ENCODE measurements at places on chromosomes 1 and 21.
A peak's percentile ranks its signal among the peaks of the same experiment; 100 is the strongest.

DNA sequence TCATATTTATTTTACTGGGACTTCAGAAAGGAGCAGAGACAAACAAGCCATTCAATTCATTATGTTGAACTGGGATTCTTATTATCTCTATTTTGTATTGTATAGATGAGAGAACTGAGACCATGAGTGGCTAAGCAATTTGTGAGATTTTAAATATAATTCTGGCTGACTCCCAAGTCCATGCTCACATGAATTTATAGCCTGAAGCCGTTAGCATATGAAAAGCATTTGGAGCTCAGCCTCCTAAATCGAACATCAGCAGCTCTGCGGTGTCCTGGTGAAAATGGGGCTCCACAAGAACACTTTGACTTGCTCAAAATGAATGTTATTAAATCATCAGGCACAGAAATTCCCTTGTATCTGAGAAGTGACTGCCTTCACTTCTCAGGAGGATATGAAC, 96.8 kb upstream of the DPT start:
- no peak for DNase-seq

DNA sequence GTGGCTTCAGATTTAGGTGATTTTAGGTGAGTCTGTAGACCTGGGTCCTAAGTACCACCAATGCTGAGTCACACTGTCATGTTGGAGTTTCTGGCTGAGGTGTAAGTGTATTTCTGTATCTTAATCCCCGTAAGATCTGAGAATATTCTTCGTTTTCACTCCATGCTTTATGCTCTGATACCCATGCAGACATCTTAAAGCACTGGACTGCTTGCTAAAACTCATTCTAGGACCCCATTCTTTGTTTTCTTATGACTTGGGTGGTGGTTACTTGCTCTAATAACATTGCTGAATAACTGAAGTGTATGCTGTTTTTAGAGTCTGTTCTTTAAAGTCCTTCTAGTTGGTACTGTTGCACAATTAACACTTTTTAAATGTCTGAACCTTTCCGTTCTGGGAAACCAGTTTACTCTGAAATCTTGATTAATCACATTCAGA, 36.6 kb downstream of the CDC42 start:
- no peak for DNase-seq

DNA sequence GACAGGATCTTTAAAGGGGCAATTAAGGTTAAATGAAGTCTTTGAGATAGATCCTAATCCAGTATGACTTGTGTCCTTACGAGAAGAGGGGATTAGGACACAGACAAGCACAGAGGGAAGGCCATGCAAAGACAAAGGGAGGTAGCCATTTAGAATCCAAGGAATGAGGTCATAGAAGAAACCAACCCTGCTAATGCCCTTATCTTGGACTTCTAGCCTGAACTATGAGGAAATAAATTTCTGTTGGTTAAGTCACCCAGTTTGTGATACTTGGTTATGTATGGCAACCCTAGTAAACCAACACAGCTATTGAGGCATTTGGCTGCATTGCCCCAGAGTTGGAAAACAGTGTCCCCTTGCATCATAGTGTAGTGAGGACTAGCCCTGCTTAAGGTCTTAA, 121.3 kb downstream of the MAST2 start:
- peak; percentile 34 for DNase-seq

DNA sequence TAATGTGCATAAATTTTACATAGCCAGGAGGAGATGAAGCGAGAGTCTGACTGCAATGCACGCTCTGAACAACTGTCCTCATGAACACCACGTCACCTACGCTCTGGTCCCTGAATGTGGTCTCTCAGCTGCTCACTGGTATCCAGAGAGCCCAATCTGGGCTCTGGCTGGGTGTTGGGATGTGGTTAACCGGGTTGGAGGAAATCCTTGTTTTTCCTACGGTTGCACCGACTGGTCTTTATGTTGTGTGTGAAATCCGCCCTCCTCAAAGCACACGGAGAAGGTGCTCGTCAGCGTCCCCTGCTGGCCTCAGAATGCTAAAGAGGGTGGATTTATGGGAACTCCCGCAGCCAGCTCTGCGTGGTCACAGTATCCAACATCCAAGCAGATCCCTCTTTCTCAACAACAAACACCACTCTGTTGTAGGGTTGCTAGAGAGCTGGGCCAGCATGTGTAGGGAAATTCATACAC, 51.8 kb upstream of the FAM89A start:
- peak; percentile 51 for DNase-seq

DNA sequence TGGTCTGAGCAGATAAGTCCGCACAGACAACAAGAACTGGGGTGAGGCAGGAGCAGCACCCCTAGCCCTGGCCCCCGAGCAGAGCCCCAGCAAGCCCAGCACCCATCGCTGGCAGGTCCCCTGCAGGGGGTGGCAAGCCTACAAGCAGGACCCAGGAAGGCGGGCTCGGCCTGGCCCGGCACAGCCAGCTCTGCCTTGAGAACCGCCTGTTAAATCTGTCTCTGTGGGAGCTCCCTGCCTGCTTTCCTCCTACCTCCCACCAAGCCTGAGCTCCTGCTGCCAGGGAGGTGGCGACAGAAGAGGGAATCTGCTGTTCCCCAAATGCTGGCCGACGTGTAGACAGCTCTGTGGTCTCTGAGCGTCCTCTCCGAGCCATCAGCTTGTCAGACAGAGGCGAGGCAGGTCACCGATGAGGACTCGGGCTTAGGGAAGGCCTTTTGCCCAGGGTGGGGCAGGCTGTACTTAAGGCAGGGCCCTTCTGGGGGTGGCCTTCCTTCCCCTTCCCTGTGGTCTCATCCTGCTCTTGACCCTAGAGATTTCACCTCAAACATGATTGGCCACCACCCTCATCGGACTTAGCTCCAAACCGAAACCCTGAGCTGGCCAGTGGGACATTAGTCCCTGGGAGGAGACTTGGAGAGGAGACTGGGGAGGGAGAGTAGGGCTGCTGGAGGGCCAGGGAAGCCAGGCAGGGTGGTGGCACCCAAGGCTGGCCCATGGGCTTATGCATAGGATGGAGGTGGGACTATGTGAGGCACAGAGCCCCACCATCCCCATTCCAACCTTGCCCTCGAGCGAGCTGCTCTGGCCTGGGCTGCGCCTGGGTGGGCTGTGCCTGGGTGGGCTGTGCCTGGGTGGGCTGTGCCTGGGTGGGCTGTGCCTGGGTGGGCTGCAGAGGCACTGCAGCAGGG, 7.7 kb downstream of the SELENON start:
- no peak for DNase-seq

DNA sequence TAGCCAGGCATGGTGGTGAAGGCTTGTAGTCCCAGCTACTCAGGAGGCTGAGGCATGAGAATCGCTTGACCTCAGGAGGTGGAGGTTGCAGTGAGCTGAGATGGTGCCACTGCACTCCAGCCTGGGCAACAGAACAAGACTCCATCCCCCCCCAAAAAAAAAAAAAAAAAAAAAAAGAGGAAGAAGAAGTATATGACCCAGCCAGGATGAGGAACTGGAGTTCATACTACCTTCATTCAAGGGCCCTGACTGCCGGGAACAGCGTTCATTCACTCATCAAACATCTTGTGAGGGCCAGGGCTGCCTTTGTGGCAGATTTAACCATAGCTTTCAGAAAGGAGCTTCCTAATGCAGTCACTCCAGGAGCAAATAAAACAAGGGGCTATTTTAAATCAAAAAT, 127.6 kb downstream of the MRPS6 start:
- DNase-seq, result no peak

DNA sequence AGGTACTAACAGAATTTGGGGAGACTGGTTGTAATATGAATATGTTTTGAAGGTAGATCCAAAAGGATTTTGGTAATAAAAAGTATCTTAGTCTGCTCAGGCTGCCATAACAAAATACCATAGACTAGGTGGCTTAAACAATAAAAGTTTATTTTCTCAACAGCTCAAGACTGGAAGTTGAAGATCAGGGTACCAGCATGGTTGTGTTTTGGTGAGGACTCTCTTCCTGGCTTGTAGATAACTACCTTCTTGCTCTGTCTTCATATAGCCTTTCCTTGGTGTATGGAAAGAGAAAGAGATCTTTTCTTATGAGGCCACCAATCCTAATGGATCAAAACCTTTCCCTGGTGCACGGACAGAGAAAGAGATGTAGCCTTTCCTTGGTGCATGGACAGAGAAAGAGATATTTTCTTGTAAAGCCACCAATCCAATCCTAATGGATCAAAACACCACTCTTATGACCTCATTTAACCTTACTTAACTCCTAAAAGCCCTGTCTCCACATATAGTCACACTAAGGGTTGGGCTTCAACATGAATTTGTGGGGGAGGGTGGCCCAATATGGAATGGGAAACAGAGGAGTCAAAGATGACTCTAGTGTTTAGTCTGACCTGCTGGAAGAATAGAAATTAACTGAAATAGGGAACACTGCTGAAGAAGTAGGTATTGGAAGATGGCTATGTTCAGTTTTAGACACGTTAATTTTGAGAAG, 5.4 kb upstream of the TSNAX start:
- DNase-seq, result no peak

DNA sequence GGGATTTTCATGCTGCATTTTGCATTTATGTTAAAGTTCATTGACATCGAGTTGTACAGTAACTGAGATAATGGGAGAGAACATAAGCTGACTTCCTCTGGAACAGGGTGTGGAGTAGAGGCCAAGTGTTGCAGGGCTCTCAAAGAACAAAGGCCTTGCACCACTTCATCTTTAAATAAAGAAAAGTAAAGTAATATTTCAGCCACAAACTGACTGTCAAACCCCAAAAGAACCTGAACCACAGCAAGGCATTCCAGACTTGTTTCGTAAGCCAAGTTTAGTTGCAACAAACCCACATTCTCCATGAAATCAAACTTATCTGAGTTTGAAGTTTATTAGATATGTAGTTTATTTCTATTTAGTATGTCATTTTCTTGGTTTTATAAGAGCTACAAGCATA, 19.1 kb upstream of the HMGCS2 start:
- DNase-seq, result no peak

DNA sequence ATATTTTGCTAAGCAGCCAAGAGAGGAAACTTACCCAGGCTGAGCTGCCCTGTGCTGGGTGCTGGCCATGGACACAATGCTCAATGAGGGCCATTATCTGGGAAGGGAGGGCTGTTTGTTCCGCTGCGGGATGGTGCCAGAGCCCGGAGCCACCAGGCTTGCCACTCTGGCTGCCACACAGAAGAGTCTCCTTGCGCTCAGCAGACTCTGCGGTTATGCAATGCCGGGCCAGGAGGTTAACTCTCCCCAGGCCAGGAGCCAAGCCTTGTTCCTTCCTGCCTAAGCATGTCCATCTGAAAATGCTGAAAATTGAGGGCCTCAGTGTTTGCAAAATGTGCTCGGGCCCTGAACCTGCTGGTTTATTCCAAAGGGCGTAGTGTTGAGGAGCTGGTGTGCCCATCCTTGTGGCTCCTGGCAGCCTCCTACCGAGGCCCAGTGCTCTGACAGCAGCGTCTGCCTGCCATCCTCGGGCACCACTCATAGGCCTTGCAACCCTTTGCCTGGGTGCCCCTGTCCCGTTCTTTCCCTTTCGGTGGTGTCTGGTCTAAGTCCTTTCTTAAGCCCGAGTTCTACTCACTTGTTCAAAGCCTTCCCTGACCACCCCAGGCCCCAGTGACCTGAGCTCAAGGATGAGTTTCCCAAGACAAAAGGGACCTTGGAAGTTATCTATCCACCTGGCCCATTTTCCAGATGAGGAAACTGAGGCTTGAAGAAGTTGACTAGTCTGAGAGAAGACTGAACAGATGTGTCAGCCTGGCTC, 133.8 kb upstream of the EDN2 start:
- DNase-seq, result no peak

- no peak for DNase-seq
Observed at GRCh38 chr1:241424480-241424971, 67.5 kb upstream of the RGS7 start.

DNA sequence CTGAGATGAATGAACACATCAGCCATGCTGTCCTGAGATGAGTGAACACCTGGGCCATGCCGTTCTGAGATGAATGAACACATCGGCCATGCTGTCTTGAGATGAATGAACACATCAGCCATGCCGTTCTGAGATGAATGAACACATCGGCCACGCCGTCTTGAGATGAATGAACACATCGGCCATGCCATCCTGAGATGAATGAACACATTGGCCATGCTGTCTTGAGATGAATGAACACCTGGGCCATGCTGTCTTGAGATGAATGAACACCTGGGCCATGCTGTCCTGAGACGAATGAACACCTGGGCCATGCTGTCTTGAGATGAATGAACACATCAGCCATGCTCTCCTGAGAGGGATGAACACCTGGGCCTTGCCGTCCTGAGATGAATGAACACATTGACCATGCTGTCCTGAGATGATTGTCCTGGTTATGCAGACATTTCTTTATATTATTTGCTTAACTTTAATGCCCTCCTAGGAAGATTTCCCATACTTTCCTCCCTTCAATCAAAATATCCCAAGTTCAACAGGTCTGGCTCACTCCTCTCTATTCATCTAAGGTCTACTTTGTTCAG, 48.6 kb upstream of the COL6A1 start:
- no peak for DNase-seq

- DNase-seq, result no peak
Observed at GRCh38 chr1:219092206-219092605, 81.5 kb upstream of the LYPLAL1 start.

DNA sequence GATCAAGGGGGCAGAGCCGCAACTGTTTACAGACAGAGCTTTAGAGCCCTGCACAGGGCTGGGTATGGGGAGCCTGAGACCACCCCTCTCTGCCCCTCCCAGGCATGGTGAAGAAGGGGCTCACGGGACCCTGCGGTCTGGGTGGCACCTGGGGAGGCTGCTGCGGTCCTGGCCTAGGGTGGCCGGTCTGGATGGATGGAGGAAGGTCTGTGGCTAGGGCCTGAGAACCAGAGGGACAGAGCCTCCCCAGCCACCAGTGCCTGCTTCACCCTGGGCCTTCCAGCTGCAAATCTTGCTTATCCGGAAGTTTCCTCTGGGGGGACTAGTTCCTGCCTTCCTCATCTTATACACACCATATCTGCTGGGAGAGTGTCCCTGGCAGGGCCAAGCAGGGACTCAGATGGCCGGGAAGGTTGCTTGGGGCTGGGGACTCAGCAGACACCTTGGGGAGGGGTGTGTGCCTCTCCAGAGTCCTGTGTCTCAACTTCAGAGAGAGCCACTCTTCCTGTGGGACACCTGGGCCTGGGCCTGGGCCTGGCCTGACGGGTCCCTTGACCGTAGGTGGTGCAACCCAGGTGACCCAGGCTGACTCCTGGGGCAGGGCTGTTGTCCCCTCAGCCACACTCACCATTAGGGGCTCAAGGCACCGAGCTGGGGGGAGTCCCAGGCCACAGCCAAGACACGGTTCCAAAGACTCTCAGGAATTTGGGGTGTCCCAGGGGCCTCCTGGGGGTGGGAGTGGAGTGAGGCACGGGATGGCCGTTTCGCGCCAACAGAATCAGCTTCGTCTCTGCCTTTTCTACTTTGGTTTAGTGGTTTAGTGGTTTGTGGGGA, 52.0 kb upstream of the ACTRT2 start:
- DNase-seq, result no peak

DNA sequence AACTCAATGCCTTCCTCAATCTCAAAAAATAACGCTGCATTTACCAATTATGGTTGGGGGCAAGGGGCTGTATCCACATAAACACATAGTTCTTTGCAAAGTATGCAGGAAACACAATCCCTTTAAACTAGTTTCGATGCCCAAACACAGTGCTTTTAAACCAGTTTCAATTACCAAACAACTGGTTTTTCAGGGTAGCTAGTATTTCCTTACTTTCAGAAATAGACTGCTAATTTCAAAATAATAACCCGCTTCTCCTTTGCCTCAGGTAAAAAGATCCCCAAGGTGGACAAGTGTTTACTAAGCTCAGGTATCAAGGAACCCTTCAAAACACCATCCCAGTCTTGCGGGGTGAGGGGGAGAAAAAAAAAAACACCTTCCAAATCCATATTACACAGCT, 2.8 kb downstream of the SIPA1L2 start:
- no peak for DNase-seq

GRCh38 chr1:66951513-66951912, 26.7 kb downstream of the MIER1 start:
- DNase-seq, result no peak

- DNase-seq, result no peak
Observed at GRCh38 chr1:76501136-76501535, 366.1 kb upstream of the ST6GALNAC5 start.

Measured in Caco-2 (cell line).